ENCODE measurements at places on chromosomes 3 and 15.

DNA sequence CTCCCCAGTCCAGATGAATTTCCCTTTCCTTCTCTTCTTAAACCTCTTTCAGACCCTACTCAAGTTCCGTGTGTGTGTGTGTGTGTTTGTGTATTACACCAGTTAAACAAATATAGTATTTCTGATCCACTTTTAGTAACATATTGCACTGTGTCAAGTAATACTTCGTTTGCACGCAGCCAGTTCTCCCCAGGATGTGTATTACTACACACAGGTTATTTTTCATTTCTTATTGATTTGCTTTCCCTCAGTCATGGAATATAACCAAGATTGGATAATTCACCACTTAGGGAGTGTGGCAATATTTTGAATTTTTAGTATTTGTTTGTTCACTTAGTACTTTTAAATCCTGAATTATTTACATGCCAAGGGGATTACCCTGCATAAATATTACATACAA lies 667.0 kb downstream of the NR2F2 start:
- DNase-seq = no peak

GRCh38 chr3:184676927-184677326 lies 34.9 kb downstream of the MAGEF1 start:
- no peak for DNase-seq

GRCh38 chr15:79900087-79900486 lies 3.3 kb upstream of the MTHFS start:
- DNase-seq = no peak

DNA sequence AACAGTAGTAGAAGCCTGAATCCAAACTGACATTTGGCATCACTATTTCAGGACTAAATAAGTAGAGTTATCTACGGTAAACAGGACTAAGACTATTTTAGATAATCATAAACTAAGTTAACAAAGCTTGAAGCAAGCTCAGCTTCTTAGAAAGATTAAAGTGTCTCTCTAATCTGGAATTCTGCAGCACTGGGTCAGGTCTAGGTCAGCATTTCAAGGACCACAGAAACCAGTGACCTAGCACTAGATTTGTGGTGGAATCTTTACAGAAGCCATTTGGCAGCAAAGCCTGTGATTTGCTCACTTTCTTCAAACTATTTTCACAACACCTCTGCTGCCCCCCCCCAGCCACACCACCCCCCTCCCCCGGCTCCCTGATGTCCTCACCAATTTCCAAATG lies 37.5 kb downstream of the IGSF11 start:
- no peak for DNase-seq

GRCh38 chr3:107599772-107600145 lies 77.0 kb downstream of the BBX start:
- no peak for DNase-seq

GRCh38 chr3:170144437-170144843 lies 37.1 kb downstream of the PHC3 start:
- DNase-seq = no peak

DNA sequence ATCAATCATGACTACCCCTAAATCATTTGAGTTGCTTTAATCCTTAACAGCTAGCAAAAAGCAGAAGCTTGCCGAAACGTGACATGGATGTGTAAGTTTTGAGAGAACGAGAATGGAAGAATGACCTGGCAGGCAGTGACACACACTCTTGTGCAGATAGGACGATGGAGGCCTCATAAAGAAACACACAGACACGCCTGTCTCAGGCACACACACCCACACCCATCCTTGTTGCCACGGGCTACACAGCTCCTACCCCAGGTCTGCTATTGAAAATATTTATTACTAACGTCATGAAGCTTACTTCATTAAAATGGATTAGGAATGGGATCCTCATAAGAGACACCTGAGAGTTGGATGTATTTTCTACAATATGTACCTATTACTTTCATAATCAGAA lies 8.5 kb downstream of the MYO5C start:
- DNase-seq = no peak

- no peak for DNase-seq
Measured at GRCh38 chr3:141952611-141953010, 76.2 kb downstream of the ATP1B3 start.

- DNase-seq = no peak
Measured at GRCh38 chr3:67897351-67898336, 243.2 kb upstream of the SUCLG2 start.

GRCh38 chr15:42053914-42054313 lies 33.1 kb upstream of the PLA2G4E start:
- DNase-seq = no peak

DNA sequence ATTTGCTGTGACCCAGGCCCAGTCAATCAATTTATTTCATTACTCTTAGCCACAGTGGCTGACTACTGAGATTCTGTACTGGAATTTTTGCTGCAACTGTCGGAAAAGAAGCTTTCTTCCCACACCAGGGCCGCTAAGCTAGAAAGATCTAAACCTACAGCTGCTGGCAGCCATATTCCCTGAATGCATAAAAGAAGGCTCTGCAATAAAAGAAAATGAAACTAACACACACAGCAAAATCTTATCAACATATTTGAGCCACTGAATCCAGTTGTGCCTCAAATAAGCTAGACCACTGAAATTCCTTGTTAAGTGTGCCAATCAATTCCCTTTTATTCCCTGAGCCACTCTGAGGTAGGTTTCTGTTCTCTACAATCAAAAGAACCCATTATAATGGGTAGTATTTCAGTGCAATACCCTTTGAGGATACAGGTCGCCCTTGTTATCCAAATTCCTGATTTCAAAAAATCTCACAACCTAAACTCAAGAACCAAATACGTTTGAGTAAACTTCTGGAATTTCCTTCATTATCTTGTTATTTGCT lies 60.3 kb downstream of the MYO9A start:
- DNase-seq = no peak

GRCh38 chr3:10531031-10531430 lies 25.6 kb upstream of the ATP2B2 start:
- DNase-seq = no peak

GRCh38 chr3:16810593-16811367 lies 74.0 kb upstream of the PLCL2 start:
- DNase-seq = no peak

GRCh38 chr15:69963385-69963784 lies 134.3 kb downstream of the TLE3 start:
- DNase-seq = no peak

DNA sequence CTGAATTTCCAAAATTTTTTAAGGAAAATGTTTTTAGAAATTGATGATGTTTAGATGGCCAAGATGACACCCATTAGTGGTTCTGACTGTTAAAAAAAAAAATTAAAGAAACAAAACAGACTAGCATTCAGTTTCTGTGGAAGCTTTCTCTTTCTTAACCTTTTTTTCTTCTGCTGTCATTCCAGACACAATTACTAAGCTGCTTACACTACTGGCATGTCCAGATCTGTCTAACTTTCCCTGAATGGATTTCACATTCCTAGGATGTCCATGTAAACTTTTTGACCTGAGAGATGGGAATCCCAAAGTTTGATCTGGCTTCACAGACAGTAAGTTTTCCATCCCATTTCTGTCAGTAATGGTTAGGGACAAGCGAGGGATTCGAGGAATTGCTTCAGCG lies 10.3 kb upstream of the MTMR10 start:
- DNase-seq = no peak

DNA sequence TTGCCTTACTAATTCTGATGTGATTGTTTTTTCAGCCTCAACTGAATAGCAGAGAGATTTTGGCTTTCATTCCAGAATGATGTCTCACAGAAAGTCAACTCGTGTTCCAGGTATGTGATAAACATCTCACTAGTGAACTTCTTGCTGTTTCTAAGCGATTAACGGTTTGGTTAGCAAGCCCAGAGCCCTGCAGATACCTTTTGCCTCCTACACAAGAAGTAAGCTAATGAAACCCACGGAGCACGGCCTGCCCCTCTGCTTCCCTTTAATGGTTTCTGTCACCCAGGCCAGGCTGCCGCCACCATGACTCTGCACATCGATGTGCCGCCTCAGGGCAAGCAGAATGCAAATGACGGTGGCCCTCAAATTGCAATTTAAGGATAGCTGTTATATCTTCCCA lies 155.9 kb upstream of the ICE2 start:
- no peak for DNase-seq

DNA sequence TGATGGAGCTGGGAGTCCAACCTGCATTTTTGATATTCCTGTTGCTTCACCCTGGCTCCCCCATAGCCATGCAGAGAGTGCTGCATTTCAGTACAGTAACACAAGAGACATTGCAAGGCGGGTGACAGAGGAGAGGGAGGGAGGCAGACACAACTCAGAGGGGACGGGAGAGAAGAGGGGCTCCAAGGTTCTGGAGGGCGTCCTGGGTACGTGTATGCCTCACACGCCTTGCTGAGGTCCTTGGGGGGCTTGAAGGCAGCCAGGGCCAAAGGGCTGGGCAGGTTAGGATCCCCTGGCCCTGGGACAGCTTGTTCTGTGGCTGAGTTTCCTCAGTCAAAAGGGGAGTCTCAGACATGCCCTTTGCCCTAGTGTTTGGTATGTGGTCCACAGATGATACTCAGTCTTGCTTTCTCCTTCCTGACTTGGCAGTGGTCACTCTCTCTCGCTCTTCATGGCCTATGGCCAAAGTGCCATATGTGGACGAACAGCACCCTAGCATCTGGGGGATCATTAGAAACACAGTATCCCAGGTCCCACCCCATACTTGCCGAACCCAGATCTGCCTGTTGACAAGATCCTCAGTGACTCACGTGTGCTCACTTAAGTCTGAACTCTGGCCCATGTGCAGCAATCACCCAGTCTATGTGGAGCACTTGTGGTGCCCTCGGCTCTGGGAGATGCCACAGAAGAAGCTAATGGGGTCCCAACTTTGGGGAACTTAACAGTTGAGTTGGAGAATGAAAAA lies 52.9 kb downstream of the FGD5 start:
- DNase-seq = no peak

GRCh38 chr3:94811836-94812235 lies 749.0 kb downstream of the NSUN3 start:
- no peak for DNase-seq

All from stimulated activated CD8-positive, alpha-beta memory T cell treated with anti-CD3 and anti-CD28 coated beads, Interleukin-4, amount 100 ng/mL, for 4 hours (primary cell).